ENCODE measurements at places on chromosomes 1 and 21.

DNA sequence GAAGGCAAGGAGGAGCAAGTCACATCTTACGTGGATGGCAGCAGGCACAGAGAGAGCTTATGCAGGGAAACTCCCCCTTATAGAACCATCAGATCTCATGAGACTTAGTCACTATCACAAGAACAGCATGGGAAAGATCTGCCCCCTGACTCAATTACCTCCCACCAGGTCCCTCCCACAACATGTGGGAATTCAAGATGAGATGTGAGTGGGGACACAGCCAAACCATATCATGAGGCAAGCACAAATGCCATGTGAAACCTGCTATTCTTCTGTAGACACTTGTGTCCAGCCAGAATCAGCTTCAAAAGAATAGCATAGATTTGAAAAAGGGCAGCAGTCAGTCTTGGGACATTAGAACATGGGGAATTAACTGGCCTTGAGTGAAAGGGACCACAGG is 32.2 kb upstream of the UBE2U start:
- no peak for DNase-seq

DNA sequence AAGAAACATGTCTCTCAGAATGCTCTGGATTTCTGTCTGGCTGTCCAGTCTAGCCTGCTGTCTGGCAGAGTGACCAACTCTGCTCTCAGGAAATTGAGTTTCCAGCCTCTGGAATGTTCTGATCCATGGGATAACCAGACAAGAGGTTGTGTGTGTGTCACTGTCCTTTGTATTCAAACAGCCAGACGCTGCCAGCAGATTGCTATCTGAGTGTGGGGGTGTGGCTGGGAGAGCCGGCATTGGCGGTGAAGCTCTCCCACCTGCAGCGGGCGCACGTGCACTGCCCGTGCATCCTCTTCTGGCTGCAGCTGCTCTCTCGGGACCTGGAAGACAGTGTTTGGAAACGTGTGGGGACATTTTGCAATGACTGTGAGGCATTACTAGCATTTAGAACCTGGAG is 26.1 kb downstream of the PKP1 start:
- DNase-seq = peak; percentile 37

DNA sequence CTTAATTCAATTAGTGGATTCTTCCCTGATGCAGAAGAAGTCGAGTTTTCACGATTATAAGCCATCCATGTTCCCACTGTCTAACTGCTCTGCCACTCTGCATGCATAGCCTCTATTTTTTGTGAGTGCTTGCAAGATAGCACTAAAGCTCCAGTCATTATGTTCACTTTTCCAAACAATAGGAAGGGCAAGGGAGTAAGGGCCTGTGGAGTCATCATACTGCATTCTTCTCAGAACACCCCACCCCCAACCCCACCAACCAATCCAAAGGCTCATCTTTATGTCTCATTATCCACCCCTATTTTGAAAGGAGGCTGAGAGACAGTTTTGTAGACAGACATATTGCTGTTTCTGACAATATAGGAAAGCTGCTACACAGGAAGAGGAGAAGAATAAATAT is 471.7 kb upstream of the ADGRL2 start:
- DNase-seq = no peak

DNA sequence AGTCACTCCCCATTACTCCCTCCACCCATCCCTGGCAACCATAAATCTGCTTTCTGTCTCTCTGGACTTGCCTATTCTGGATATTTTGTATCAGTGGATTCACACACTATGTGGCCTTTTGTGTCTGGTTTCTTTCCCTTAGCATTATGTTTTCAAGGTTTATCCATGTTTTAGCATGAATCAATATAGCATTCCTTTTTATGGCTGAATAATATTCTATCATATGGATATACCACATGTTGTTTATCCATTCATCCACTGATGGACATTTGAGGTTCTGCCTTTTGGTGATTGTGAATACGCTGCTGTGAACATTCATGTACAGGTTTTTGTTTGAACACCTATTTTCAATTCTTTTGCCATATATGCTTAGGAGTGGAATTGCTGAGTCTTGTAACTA is 140.4 kb downstream of the ZMYM4 start:
- no peak for DNase-seq

GRCh38 chr1:234559152-234559901 is 50.7 kb downstream of the IRF2BP2 start:
- DNase-seq = no peak

GRCh38 chr1:23704834-23705495 is 13.4 kb downstream of the RPL11 start:
- DNase-seq = no peak
